ENCODE measurements at places on chromosomes 16 and 17.

GRCh38 chr16:57253466-57253865 is 8.4 kb downstream of the ARL2BP start:
- no peak for DNase-seq

DNA sequence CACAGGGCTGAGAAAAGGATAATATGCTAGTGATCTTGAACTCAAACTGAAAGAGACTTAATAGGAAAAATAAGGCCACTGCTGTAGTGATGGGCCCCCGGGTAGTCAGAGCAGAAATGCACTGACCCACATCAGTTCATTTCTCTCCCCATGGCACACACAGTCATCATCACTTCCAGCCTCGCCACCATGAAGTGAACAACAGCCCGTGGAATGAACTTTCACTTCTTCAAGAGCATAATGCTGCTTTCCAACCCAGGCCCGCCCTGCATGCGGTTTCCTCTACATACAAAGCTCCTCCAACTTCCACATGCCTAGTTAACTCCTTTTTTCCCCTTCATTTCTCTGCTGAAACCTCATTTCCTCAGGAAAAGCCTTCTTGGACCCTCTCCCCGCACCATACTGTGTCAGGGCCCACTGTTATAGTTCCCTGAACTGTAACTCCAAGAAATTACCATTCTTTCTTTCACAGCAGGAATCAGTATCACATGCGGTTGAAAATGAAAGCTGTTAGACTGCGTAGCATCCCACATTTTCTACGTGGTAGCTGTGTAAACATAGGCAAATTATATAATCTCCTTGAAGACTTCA is 65.8 kb upstream of the SMIM36 start:
- DNase-seq = no peak

GRCh38 chr17:58191241-58191896 is 1.2 kb upstream of the EPX start:
- DNase-seq = no peak

GRCh38 chr17:82402865-82403264 is 15.3 kb upstream of the HEXD start:
- no peak for DNase-seq

GRCh38 chr16:88856122-88856827 is 472 bp downstream of the GALNS start:
- peak; percentile 75 for DNase-seq

DNA sequence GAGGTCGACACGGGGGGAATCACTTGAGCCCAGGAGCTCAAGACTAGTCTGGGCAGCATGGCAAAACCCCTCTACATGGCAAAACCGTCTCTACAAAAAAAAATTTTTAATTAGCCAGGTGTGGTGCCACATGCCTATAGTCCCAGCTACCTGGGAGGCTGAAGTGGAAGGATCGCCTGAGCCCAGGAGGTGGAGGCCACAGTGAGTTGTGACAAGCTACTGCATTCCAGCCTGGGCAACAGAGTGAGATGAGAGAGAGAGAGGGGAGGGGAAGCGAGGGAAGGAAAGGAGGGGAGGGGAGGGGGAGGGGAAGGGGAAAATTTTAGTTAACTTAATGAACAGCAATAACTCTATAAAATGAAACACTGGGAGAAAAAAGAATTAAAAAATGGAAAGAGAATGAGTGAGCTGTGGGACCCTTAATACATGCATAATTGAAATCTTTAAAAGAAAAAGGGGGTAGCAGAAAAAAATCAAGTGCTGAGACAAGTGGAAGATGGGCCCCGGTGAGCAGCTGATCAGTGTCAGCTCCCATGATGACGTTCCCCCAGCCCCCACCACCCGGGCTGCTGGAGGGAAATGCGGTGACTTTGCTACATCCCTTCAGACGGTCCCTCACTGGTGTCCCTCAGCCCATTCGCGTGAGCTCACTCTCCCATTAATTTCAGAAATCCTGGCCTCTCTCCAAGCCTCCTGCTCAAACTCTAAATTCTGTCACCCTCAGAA is 2.7 kb downstream of the ASGR2 start:
- no peak for DNase-seq

DNA sequence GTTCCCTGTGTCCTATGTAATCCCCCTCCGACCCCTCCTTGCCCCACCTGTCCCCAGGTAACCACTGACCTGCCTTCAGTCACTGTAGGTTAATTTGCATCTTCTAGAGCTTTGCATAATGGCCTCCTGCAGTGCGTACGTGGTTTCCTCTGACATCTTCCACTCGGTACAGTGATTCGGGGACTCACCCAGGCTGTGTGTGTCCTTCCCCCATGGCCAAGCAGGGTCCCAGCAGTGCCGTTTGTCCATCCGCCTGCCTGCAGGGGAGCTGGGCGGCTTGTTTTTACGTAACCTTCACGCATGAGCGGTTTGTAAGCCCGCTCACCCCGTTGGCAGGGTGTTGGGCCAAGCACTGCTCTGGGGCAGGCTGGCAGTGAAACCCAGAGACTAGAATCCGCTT is 7.9 kb downstream of the MAPK8IP3 start:
- DNase-seq = no peak

DNA sequence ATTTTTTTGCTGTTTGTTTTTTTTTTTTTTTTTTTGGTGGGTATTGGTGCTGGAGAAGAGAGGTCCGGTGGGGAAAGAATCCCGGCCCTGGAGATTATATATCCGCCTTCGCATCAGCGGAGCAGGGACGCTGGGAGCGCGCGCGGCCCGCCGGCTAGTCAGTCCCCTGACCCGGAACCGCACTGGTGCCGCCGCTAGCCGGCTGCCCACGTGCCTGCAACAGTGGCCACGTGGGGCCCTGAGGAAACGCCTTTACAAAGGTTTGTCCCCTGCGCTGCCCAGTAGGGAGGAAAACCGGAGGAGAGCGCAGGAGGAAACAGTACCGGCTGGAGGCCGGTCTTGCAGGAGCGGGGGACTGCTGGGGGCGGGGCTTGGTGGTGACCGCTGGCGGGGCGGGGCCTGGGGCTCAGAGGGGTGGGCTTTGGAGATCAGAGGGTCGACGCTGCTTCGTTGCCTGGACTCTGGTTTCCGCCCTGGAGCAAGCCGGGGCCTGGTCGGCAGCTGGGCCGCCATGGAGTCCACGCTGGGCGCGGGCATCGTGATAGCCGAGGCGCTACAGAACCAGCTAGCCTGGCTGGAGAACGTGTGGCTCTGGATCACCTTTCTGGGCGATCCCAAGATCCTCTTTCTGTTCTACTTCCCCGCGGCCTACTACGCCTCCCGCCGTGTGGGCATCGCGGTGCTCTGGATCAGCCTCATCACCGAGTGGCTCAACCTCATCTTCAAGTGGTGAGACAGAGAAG is at the start of gene G6PC3:
G6PC3 (plus strand) TSS at position 281 of the 743 bp plus-strand sequence; CDS start at position 512, 231 bp downstream.
- DNase-seq = peak; percentile 100

DNA sequence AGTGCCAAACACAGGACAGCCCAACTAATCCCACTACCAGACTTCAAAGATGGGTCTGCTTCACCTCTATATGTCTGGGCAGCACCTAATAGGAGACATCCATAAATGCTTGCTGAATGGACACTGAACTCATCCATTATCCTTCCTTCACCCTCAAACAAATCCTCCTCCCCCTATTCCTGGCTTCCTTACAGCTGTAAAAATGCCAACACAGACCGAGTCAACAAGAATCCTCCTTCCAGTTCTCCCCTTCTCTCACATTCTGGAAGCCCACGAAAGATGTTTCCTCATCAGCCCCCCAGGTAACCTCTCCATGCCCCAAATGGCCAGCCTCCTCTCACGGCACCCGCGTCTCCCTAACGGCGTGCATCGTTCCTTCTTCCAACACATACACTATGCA is 12.3 kb downstream of the PELP1 start:
- no peak for DNase-seq

- no peak for DNase-seq
Measured at GRCh38 chr17:58506354-58507080, 7.9 kb downstream of the MTMR4 start.

DNA sequence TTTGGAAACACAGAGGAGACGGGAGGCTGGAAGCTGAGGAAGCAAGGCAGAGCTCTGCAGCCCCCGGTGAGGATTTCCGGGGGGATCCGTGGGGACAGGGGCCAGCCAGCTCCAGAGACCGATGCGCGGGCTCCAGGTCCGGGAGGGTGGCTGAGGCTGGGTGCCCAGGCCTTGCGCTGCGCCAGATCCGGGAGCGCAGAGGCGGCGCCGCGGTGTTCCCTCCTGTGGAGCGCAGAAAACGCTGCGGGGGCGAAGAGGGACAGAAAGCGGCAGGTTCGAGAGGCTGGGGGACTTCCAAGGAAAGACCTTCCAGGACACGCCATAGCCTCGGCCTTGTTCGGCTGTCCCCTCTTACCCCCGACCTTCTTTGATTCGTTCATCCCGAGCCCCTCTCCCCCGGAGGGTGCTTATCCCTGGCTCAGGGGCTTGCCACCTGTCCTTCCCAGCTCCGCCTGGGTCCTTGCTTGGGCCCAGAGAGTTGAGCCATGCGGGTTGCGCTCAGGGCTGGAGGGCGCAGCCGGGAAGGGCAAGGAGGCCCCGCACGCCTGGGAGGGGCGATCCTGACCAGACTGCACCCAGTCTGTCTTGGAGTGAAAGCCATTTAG is 697 bp upstream of the SHISA9 start:
- DNase-seq = peak; percentile 63

Measured in ecto neural progenitor cell (in vitro differentiated cells).